AG04449 (cell line): ENCODE measurements at places on chromosomes 5 and 9.

- DNase-seq, result no peak
Measured at GRCh38 chr5:38591523-38591849, 35.0 kb upstream of the LIFR start.

- DNase-seq, result no peak
Measured at GRCh38 chr5:140575309-140575708, 10.7 kb downstream of the SLC35A4 start.

DNA sequence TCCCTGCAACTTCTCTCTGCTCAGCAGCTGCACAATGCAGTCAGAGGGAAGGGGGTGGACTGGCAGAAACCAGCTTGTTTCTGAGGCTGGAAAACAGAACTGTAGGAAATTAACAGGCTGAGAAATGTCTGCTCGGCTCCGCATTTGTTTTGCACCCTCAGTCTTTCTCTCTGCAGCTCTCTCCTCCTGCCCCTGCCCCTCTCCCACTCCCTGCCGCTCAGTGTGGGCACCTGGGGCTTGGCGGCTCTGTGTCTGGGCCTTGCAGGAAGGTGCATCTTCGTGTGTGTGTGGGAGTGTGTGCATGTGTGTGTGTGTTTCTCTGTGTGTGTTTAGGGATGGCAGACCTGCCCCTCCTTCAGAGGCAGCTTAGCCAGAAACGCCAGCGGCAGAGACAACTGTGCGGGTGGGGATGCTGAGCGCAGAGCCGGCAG is 53.0 kb downstream of the PCDH1 start:
- no peak for DNase-seq

- no peak for DNase-seq
Measured at GRCh38 chr5:31847354-31847753, 208.4 kb downstream of the PDZD2 start.

DNA sequence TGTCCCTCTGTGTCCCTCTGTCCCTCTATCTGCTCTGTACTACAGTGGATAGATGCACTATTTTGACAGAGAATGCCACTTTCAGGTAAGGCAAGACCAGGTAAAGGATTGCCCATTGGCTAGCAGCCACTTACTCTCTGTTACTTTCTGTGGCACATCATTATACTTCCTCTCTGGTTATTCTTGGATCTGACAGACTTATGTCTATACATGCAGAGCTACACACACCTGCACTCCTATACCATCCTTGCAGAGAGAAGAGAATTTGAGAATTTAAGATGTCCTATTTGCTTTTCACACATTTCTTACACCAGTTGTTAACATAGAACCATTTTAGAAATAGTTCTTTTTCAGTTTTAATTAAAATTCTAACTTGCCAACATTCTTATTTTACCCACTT is 163.7 kb upstream of the SLC12A2 start:
- DNase-seq, result no peak

DNA sequence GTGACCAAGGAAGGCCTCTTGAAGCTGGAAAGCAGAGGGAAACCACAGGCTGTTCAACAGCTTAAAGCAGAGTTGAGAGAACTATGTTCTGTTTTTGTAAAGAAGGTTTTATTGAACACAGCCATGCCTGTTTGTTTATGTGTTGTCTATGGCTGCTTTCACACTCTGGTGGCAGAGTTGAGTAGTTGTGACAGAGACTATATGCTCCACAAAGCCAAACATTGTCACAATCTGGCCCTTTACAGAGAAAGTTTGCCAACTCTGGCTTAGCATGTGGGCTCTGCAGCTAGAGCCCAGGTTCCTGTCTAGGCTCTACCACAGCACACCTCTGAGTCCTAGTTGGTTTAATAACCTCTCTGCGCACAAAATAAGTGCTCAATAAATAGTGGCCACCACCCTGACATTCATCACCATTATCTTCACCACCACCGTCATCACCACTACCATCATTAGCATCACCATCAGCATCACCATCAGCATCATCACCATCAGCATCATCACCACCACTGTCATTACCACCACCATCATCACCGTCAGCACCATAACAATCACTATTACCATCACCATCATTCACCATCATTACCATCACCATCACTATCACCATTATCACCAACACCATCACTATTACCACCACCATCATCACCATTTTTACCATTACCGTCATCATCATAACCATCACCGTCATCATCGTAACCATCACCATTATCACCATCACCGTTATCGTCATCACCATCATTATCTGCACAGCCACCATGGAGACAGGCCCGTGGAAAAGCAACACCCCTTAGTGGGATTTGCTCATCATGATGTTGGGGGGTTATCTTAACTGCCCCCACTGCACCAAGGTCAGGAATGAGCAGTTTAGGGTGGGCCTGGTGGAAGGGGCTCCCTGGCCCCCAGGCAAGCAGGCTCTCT is 18.3 kb downstream of the AKNA start:
- no peak for DNase-seq

GRCh38 chr9:28539434-28540070 is 966.3 kb upstream of the C9orf72 start:
- no peak for DNase-seq

GRCh38 chr5:93359296-93359959 is 221.6 kb downstream of the NR2F1-AS1 start:
- DNase-seq, result no peak

DNA sequence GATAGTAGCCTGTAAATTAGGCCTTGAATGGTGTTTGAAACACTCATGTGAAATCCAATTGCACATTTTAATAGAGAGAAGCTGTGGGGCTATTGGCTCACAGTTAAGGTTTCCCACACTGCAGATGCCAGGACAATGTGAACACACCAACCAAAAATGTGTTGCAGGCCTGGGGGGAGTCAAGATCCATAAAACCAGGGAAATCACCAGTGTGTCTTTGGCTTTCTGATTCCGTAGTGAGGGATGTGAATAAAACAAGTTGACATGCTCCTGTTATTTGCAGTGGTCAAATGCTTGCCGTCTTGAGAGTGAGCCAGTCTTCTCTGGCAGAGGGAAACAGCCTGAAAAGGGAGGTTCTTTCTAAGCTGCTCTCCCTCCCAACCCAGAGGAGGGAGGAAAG is 79.0 kb downstream of the ZNF462 start:
- DNase-seq, result no peak

- no peak for DNase-seq
Measured at GRCh38 chr9:98227883-98228282, 27.6 kb downstream of the TBC1D2 start.

- no peak for DNase-seq
Measured at GRCh38 chr5:67896311-67896929, 319.1 kb upstream of the PIK3R1 start.

GRCh38 chr5:134084022-134084565 is 30.4 kb upstream of the TCF7 start:
- DNase-seq, result no peak

- DNase-seq, result no peak
Measured at GRCh38 chr5:172008111-172008455, 1.6 kb upstream of the FBXW11 start.
